Renal pelvis (tissue), 12 donors: ENCODE measurements at places on chromosomes 7 and 10.

- no peak for DNase-seq
Measured at GRCh38 chr10:44971935-44972757, 6.5 kb downstream of the DEPP1 start.

- no peak for DNase-seq
Measured at GRCh38 chr10:123995461-123996131, 97.8 kb downstream of the CHST15 start.

GRCh38 chr7:140008755-140009610, 53.8 kb downstream of the PARP12 start:
- no peak for DNase-seq

DNA sequence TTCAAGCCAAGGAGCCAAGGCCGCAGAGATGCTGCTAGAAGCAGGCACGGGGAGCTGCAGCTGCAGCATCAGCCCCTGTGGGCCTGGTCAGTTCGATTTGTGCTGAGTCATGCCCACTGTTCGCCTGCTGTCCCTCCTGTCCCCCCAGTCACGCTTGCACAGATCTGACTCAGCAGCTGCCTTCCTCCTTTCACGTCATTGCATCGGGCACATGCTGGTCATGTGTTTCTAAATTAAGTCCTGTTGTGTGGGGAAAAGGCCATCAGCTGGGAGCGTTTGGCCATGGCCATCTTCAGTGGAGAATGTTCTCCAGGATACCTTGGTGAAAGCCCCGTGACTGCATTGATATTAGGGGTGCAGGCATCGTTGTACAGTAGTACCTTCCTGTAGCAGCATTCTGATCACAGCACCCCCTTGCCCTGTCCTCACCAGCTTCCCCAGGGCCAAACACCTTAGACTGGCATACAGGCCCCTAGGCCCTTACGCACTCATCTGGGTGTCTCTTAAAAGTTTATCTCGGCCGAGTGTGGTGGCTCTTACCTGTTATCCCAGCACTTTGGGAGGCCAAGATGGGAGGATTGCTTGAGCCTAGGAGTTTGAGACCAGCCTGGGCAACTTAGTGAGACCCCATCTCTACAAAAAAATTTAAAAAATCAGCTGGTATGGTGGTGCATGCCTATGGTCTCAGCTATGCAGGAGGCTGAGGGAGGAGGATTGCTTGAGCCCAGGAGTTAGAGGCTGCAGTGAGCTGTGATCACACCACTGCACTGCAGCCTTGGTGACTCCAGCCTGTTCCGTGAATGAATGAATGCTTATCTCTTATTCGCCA, 23.2 kb downstream of the POR start:
- no peak for DNase-seq

DNA sequence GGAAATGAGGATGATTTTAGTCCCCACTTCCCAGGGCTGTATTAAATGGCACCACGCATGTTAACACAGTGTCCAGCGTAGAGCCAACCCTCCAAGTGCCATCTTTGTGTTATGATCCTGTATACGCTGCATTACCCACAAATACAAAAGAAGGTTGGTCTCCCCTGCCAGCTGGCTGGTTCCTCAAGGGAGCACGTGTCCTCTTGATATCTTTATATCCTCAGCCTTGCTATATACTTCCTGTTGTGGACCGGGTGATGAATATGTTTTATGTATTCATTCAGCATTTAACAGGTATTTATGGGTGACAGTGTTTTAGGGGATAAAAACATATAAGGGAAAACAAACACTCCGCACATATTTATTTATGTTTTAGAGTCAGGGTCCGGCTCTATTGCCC, 23.2 kb upstream of the PRRT4 start:
- no peak for DNase-seq

- DNase-seq, result no peak
Measured at GRCh38 chr10:117071286-117072050, 66.5 kb upstream of the SHTN1 start.

DNA sequence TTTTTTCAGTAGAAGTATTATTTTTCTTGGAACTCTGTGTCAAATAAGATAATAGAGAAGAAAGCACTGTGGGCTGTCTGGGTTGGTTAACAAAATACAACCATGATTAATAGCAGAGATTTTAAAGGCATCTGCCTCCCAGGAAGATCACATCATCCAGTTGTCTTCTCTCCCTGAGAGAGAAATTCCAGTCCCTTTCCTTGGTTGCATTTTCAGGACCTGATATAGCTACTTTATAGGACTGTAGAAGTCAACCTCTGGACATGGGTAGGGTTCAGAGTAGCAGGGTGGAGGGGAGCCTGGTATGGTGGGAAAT, 309.9 kb upstream of the IGFBP3 start:
- no peak for DNase-seq
